DMS153 (cell line): ENCODE measurements at places on chromosomes 5 and 9.

DNA sequence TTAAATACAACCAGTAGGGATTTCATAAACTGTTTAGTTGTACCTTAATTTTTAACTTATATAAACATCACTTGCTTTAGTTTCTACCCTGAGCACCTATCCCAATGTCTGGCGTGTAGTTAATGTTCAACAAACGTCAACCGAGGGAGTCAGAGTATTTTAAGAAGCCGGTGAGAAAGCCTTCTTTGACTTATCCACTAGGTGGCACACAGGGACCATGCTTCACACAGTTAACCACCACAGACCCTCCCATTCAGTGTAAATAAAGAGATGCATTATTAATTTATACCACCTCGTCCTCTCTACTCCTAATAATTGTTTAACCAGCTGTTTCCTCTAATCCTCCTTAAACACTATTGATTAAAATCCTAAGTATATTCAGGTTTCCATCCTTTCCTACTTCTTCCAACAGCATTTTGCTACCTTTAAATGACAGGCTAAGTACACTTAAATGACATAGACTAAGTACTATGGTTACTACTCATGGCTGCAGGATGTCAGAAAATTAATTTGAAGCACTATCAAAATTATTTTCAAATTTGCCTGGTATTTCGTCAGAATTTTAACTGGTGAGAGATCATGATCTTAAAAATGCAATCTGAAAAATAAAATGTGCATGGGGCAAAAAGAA is 2.3 kb downstream of the HAPLN1 start:
- DNase-seq, result peak; percentile 26

- DNase-seq, result no peak
Observed at GRCh38 chr5:39190311-39191102, 28.9 kb downstream of the FYB1 start.

GRCh38 chr9:27528886-27529315 is 713 bp downstream of the MOB3B start:
- no peak for DNase-seq

DNA sequence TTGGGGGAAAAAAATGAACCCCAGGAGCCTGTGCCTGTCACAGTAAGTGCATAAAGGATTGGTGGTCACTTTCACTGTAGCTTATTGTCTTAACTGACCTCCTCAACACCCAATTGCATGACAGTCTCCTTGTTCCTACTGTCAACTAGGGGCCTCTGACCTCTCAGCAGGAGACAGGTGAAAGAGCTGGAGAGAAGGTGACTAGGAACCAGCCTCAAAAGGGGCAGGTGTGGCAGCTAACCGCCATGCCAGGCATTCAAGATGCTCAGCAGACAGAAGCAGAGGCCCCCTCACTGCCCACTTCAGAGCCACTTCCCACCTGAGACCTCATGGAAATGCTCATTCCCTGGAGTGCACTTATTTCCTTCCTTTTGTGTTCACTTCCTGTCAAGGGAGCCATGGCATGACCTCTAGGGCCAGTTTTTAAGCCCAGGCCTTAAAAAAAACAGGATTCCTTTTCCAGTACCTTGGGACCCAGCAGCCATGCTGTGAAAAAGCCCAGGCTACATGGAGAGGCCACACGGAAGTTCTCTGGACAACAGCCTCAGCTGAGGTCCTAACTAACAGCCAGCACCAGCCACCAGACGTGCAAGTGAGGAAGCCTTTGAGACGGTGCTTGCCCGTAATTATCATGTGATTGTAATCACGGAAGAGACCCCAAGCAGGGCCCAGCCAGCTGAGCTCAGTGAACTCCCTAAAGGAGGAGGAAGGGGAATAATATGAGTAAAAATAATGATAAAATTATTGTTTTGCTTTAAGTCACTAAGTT is 74.9 kb downstream of the NSUN2 start:
- DNase-seq, result no peak
